NCI-H774 (cell line): ENCODE measurements at places on chromosomes 16 and 17.

- DNase-seq = no peak
Measured at GRCh38 chr17:1573932-1574696, 11.5 kb upstream of the PITPNA start.

GRCh38 chr17:48561884-48562810, 16.0 kb downstream of the HOXB4 start:
- DNase-seq = no peak

- no peak for DNase-seq
Measured at GRCh38 chr17:31561469-31562375, 170.2 kb downstream of the RAB11FIP4 start.

DNA sequence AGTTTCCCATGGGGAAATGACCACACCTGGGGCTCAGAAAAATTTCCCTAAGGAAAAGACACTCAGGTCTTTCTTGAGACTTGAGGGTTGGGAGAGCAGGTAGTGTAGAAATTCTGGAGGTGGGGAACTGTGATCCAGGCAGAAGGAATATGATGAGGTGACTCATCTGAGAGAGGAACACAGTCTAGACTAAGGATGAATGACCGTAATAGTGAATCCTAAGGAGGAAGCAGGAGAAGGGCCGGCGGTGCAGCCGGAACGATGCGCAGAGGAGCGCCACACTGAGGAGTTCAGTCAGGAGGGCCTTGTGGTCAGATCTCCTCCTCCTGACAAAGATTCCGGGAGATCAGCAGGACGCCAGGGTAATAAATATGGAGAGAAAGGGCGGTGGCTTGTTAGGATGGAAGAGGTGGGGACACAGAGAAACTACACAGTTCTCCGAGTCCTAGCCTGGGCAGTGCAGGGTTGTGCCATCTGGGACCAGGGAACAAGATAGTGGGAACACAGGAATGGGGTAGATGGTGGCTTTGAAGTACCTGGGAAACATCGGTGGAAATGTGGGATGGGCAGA, 135.6 kb downstream of the PARN start:
- DNase-seq = no peak

DNA sequence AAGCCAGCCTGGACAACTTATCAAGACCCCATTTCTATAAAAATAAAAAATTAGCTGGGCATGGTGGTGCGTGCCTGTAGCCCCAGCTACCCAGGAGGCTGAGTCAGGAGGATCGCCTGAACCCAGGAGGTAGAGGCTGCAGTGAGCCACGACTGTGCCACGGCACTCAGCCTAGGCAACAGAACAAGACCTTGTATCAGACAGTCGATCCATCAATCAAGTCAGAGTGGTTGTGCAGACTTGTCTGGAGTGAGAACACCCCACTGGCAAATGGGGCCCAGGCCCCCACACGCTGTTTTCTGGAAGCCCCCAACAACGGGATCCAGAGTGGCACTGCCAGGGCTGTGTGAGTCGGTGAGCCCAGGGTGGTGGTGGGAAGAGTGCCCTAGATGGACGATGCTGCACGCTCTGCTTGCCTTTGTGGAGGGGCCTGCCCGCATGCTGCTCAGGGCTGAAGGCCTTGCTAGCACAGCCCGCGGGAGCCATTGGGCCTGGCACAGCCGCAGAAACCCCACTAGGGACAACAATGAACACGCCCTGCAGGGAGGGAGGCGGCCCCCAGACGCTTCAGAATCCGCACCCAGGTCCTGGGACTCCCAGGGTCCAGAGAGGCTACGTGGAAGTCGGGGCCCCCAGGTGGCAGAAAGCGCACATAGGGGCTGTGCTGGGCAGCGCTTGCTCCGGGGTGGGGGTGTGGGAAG, 80.1 kb upstream of the GNG13 start:
- no peak for DNase-seq

DNA sequence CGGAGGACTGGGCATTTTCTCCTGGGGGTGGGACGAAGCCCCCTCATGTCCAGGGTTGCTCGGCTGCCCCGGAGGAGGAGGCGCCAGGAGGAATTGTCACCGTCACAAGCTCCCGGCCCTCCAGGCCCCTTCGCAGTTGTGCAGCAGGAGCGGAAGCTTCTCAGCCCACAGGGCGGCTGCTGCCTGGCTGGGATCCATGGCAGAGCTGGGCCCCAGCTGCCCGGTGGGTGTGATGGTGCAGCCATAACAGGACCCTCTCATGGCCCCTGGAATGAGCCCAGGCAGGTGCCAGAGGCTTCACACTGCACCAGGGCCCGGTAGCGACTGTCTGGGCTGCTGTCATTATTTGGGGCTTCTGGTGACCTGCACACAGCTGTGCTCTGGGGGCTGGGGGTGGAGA, 54.9 kb upstream of the GNG13 start:
- DNase-seq = no peak

GRCh38 chr17:4509401-4509800, 10.7 kb downstream of the SPNS2 start:
- no peak for DNase-seq

- DNase-seq = no peak
Measured at GRCh38 chr16:77662246-77662645, 60.1 kb upstream of the NUDT7 start.

- DNase-seq = peak; percentile 7
Measured at GRCh38 chr17:16352303-16352666, 984 bp downstream of the CENPV start.

DNA sequence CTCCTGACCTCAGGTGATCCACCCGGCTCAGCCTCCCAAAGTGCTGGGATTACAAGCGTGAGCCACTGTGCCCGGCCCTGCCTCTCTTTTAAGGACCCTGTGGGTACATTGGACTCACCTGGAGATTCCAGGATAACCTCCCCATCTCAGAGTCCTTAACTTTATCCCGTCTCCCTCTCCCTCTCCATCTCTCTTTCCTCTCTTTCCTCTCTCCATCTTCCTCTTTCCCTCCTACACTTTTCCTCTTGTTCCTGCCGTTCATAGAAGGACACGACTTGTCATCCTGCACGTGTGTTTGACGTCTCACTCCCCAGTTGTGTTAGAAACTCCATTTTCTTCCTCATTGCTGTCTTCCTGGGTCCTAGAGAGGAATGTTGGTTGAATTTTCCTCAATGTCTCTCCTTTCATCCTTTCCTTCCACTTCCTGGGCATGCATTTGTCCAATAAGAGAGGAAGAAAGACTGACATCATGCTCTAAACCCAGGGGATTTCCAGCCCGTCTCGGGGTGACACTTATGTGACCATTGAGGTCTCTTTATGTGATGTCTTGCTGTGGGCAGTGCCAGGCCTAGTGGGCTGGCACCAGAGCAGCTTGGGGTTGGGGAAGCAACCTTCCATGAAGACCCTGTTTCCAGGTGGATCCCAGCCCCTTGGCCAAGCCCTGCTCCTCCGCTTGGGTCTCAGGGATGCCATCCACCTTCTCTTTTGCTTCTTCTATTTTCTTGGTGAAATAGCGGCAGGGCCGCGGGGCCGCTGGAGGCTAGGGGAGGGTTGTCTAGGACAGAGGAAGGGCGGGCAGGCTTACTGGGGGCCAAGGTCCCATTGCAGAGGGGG, 39.8 kb upstream of the IRF8 start:
- no peak for DNase-seq

DNA sequence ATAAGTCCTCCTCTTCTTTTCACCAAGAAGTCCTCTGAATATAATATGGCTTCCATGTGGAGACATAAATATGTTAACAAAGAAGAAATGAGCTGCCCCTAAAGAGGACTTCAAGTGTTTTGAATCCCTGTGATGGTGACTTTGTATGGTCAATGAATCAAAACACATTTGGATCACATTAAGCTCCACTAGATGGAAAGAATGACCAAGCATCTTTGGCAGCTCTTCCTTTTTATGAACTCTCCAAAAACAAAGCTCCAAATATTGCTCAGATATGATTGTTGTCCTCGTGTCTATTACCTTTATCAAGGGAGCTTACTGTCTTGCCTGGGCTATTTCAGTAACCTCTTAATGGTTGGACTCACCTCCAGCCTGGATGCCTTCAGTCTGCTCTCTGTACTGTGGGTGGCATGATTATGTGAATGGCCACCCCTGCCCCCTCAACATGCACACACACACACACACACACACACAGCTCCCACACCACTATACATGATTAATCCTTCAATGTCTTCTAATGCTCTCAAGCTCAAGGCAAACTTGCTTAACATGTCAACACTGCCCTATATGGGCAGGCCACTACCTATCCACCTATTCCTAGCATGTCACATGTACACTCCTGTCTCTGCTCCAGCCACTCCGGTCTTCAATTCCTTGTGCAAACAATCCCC, 346.6 kb upstream of the SALL1 start:
- DNase-seq = no peak

DNA sequence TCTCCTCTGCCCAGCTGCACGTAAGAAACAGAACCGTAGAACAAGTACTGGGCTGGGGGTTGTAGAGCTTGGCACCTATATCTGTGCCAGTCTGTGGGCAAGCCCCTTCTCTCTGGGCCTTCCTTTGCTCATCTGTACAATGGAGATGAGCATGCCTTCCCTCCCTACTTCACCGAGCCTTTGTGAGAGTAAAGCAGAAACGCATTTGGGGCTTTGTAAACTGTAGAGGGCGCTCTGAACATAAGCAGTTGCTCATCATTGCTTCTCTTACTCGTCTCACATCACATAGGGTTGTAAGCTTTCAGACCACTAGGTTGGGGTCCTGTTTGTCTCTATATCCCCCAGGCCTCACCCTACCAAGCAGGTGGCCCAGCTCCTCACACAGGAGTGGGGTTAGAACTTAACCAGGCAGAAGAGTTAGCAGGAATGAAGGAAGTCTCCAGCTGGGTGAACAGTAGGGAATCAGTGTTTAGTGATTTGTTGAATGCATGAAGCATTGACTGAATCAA, 15.1 kb downstream of the SAMD14 start:
- peak; percentile 63 for DNase-seq
